ENCODE measurements at places on chromosomes 7 and 10. TPM values are rescaled to one million over a fixed set of nuclear protein-coding genes. Genes with fewer than 3 reads are reported as not detected.

GRCh38 chr10:130411496-130412085 is 275.4 kb downstream of the GLRX3 start:
- no peak overlapping the region for H3K4me3 ChIP-seq
- peaks cover 1% of the 10 kb centered on the region for H3K27me3 ChIP-seq
- no peaks in the 10 kb centered on the region for H3K36me3 ChIP-seq

The SEC61G gene
- 200 TPM for total RNA-seq

- no peak overlapping the region for H3K4me3 ChIP-seq
- peaks cover 19% of the 10 kb centered on the region for H3K4me1 ChIP-seq
- peaks cover 4% of the 10 kb centered on the region for H3K27me3 ChIP-seq
- H3K36me3 ChIP-seq = peaks cover 13% of the 10 kb centered on the region
Observed at GRCh38 chr10:96660297-96660696, 60.0 kb downstream of the PIK3AP1 start.

GRCh38 chr10:95391164-95391563 is 100.4 kb upstream of the PDLIM1 start:
- no peak overlapping the region for H3K4me3 ChIP-seq
- DNase-seq = no peak
- no peaks in the 10 kb centered on the region for H3K36me3 ChIP-seq
- peaks cover 14% of the 10 kb centered on the region for H3K27me3 ChIP-seq
- H3K4me1 ChIP-seq = peaks cover 19% of the 10 kb centered on the region

GRCh38 chr7:41084381-41084780 is 618.5 kb downstream of the INHBA start:
- H3K27ac ChIP-seq = no peak overlapping the region
- no peak for DNase-seq
- no peaks in the 10 kb centered on the region for H3K4me1 ChIP-seq
- no peaks in the 10 kb centered on the region for H3K27me3 ChIP-seq
- no peak overlapping the region for H3K4me3 ChIP-seq
